Ammon's horn (tissue), 1 donor: ENCODE measurements at places on chromosomes 1 and 21.

GRCh38 chr1:97875996-97876395 is 44.8 kb downstream of the DPYD start:
- no peak for DNase-seq

GRCh38 chr1:30840904-30841598 is 67.5 kb downstream of the SDC3 start:
- no peak for DNase-seq

GRCh38 chr1:31421371-31422040 is 8.5 kb downstream of the SERINC2 start:
- DNase-seq = no peak

GRCh38 chr1:60942291-60942690 is 140.1 kb upstream of the NFIA start:
- no peak for DNase-seq

DNA sequence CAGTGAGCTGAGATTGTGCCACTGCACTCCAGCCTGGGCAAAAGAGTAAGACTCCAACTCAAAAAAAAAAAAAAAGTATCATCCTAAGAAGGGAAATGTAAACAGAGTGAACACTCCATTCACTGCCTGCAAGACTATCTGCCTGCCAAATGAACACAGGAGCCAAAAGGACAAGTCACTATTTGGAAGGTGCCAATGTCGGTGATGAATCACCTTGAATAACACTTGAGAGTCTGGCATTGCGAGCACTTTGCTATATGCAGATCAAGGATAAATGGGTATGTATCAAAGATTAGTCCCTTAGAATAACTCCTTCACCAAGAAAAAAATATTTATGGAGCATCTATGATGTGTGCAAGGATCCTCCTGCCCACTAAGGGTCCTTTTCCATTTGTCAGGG is 6.6 kb downstream of the UBR4 start:
- no peak for DNase-seq

- peak; percentile 89 for DNase-seq
Observed at GRCh38 chr1:67532452-67533216, 102.4 kb upstream of the SERBP1 start.

DNA sequence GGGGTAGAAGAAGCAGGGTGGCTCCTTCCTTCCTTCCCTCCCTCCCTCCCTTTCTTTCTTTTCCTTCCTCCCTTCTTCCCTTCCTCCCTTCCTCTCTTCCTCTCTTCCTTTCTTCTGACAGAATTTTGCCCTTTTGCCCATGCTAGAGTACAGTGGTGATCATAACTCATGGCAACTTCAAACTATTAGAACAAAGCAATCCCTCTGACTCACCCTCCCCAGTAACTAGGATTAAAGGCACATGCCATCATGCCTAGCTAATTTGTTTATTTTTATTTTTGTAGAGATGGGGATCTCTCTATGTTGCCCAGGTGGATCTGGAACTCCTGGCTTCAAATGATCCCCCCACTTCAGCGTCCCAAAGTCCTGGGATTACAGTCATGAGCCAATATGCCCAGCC is 10.0 kb upstream of the RPE65 start:
- no peak for DNase-seq

DNA sequence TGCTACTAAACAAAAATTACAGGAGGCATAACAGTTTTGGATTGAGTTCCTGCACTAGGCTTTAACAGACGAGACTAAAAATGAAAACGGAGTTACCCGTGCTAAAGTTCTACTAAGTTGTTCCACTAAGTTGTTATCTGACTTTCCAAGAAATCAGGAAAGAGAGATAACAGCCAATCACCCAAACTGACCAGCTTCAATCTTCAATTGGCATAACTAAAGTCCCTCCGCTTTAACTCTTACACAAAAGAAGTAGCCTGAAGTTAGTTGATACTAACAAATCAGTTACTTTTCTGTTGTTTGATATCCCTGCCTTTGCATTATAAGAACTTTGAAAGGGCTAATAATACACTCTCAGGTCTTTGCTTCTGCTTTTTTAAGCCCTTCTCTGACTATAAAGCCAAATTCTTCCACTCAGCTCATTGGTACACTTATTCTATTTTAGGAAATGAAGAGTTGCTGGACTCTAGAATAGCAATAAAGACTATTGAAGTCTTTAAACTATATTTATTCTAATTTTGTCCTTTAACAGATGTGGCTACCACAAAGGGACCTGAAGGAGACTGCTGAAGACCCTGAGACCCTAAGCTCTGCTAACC is 61.3 kb downstream of the TESK2 start:
- DNase-seq = no peak

- DNase-seq = no peak
Observed at GRCh38 chr1:15039901-15040300, 113.6 kb upstream of the TMEM51 start.

GRCh38 chr1:66624412-66625060 is 90.6 kb downstream of the SGIP1 start:
- DNase-seq = no peak

DNA sequence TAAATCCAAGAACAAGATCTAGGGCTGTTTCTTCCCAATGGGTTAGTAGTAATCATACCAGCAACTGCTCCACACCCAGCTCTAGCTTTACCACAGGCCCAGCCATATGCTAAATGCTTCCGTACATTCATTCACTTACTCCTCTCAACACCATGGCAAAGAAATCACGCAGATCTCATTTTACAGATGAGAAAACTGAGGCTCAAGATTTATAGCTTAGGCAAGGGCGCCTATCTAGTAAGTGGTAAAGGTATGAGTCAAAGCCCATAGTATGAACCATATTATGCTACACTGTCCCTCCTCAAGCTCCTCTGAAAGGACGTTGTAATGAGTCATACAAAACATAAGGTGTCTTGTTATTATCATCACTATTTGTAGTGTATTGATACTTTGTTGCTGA is 82.2 kb downstream of the NIBAN1 start:
- DNase-seq = no peak

- DNase-seq = no peak
Observed at GRCh38 chr21:45421846-45422775, 17.1 kb downstream of the COL18A1 start.

- peak; percentile 15 for DNase-seq
Observed at GRCh38 chr1:67850151-67850551, 16.9 kb upstream of the GNG12 start.

GRCh38 chr1:26190373-26190987 is at the start of gene CATSPER4:
Gene CATSPER4, plus strand, starts transcription at chr1:26190602. Its CDS starts 26 bp downstream, at chr1:26190628.
- DNase-seq = no peak

DNA sequence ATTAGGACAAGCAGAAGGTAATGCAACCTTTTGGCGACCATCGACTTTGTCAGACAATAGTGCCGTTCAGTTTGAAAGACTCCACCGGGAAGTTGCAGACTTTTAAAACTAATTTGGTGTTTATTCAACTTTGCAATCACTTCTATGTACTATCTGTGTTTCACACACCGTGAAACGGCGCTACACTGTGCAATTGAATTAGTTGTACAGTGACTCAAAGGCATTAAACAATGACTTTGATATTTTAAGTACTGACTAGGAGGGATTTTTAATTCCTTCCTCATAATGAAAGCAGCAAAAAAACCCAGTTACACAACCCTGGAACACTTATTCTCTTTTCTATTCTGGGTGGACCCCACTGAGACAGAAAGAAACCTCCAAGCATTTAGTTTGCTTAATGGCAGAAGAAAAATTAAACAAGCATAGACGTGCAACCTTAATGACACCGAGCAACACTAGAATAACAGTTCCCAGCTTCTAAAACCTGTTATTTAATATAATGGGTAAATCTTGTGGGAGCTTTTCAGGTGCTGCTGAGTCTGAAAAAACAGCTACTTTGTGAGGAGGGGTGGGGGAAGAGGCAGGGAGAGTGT is 176.8 kb downstream of the LMO4 start:
- DNase-seq = no peak

GRCh38 chr1:27522432-27523336 is 32.7 kb upstream of the WASF2 start:
- peak; percentile 76 for DNase-seq

- no peak for DNase-seq
Observed at GRCh38 chr1:173627269-173627668, 7.9 kb upstream of the TEX50 start.

DNA sequence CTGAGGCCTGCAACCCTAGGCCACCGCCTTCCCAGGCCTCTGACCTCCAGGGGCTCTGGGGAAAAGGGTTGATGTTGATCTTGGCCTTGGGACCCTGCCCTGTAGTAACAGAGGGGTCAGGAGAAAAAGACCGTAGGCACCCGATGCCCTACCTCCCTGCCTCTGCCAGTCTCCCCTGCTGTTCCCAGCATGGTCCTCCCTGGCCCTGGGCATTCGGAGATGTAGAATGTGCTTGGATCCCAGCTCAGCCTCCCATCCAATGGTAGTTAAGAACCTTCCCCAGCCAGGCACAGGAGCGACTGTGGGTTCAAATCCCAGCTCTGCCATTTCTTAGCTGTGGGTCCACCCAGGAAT is 72.0 kb upstream of the TARDBP start:
- DNase-seq = no peak
